ENCODE measurements at places on chromosomes 3 and 15.
A peak's percentile ranks its signal among the peaks of the same experiment; 100 is the strongest.

DNA sequence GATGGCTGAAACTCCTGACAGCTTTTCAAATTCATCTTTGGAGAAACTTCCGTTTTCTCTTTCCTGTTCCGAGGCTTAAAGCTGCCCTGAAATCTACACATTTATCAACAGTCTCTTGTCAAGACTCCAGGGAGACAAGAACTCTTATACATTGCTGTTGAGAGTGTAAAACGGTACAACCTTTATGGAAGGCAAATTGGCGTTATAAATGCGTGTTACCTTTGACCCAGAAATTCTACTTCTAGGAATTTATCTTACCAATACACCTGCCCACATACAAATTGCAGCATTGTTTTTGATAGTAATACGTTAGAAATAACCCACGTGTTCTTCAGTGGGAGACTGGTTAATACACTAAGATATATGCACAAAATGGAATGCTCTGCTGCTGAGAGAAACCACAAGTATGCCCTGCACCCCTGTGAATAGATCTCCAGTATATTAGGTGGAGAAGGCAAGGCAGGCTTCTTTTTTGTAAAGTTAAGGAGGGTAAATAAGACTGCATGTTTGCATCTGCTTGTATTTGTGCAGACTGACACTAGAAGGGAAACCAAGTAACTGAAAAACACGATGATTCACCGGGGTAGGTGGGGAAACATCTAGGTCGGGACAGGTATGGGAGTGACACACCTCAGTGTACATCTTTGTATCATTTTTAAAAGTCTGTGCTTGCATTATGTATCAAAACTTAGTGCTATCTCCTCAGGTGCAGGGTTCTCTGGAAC lies 97.5 kb downstream of the IGF1R start:
- no peak for DNase-seq

DNA sequence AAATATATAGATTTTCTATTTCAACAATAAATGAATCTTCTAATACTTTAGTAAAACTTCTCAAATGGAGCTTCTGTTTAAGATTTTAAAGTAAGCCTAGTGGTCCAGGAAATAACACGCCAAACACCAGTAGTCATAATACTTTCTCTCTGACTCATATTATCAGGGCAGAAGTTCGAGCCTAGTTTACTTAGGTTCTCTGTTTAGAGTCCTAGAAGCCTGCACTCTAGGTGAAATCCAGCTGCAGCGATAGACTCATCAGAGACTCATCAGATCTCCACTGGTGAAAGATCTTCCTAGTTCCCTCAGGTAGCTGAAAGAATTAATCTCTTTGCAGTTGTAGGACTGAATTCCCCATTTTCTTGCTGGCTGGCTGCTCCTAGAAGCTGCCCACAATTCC lies 552.5 kb upstream of the ROBO2 start:
- DNase-seq = no peak

GRCh38 chr15:91471468-91471867 lies 371.4 kb downstream of the SV2B start:
- no peak for DNase-seq

DNA sequence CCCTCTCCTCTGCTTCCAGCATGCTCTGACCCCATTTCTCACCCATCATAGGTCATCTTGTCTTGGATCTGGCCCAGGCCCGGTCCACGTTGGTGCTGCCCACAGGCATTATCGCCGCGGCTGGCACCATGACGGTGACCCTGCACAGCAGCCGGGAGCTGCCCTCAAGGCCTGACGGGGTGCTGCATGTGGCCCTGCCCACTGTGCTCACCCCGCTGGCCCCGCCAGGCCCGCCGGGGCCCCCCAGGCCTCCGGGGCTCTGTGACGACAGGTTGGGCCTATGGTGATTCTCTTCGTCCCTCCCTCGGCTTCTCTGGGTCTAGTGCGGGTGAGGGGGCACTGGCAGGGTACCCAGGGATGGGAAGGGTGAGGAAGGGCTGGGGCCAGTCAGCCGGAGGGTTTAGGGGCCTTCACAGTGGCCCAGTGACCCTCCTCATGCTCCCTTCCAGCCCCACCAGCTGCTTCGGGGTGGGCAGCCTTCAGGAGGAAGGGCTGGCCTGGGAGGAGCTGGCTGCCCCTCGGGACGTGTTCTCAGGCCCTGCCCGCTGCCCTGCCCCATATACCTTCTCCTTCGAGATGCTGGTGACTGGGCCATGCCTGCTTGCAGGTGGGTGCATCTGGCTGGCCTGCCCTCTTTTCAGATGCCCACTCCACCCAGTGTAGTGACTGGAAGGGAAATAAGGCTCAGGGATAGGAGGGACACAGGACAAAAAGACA lies 3.9 kb downstream of the VWA5B2 start:
- DNase-seq = no peak

GRCh38 chr3:73379465-73379864 lies 245.3 kb downstream of the PDZRN3 start:
- DNase-seq = no peak

DNA sequence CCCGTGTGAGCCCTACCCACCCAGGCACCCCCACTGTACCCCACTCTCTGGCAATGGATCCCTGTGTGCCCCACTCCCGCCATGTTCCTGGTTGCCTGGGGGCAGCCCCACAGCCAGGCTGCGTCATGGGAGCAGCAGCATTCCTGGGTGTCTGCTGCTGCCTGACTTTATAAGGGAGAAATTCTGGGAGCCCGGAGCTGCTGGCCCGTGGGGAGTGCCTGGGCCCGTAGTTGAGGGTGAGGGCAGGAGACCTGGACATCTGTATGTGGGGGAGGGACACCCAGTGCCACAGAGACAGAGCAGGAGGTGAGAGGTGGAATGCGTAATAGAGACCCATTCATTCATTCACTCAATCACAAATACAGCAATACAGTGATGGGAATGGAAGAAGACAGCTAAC lies 15.1 kb downstream of the CSPG4 start:
- no peak for DNase-seq

DNA sequence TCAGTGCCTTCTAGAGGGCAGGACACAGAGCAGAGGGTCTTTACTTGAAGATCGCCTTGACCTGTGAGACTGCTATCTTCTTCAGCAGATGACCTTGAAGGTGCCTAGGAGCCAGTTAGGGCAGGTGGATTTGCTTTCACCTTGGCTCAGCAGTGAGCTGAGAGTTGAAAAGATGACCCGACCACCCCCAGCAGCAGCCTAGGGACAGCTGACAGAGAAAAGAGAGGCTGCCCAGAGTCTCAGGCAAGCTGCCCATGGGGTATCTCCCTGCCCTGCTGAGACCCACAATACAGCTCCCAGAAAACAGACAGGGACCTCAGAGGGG lies 453 bp upstream of the LTF start:
- no peak for DNase-seq

DNA sequence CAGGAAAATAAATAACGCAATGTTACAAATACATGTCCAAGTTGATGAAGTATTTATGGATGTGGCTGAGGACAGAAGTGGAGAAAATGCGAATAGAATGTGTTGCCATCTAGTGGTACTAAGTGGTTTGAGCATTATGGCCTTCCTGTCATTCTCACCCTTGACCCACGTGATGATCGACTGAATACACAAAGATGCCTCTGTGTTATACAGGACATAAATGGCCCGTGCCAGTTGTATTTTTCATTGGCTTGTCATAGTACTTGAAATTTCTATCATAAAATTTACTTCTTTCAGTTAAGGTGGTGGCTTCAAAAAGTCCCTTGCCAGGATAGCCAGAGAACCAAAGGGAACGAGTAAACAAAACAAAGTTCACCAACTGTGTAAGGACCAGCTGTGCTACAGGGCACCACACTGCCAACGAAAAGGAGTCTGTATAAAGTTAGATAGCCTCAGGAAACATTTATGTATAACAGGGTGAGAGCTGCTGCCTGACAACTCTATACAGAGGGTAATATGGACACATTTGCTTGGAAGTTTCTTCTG lies 103.7 kb downstream of the MYH15 start:
- no peak for DNase-seq

DNA sequence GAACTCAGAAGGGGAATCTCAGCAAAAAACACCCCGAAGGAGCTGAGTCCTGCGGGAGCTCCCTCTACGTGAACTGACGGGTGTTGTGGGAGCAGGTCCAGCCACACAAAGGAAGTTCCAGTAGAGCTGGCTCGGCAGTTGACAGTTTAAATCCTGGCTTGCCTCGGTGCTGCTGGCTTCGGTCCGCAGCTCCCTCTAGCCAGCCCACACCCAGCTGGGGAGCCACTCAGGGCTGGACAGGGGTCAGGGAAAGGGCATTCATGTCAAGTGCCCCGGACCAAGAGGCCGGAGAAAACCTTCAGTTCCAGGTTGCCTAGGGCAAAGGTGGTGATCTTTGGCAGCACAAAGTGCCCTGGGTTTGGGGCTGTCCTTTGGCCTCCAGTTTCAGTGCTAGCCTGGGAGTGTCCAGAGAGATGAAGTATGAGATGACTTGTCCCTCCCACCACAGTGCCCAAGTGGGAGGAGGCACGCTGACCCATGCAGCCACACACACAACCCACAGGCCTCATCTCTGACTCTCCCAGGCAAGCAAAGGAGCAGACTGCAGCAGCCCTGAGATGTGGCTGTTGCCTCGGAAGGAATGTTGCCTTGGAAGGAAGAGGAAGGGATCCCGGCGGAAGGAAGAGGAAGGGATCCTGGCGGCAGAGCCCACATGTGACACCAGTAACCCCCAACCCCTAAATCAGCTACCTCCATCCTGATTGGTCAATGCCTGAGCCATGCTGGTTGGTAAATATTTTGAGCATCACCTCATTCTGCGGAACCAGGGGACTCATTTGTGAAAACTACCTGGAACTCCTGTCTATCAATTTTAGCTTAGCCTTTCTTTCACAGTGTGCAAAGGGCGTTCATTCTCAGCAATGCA lies 13.9 kb upstream of the ANPEP start:
- DNase-seq = peak; percentile 67

GRCh38 chr3:195532345-195532744 lies 10.8 kb downstream of the PPP1R2 start:
- no peak for DNase-seq

Data from left ventricle myocardium inferior (tissue), 1 donor.